Cortex of kidney (tissue), 1 donor: ENCODE measurements at places on chromosomes 1 and 21.

DNA sequence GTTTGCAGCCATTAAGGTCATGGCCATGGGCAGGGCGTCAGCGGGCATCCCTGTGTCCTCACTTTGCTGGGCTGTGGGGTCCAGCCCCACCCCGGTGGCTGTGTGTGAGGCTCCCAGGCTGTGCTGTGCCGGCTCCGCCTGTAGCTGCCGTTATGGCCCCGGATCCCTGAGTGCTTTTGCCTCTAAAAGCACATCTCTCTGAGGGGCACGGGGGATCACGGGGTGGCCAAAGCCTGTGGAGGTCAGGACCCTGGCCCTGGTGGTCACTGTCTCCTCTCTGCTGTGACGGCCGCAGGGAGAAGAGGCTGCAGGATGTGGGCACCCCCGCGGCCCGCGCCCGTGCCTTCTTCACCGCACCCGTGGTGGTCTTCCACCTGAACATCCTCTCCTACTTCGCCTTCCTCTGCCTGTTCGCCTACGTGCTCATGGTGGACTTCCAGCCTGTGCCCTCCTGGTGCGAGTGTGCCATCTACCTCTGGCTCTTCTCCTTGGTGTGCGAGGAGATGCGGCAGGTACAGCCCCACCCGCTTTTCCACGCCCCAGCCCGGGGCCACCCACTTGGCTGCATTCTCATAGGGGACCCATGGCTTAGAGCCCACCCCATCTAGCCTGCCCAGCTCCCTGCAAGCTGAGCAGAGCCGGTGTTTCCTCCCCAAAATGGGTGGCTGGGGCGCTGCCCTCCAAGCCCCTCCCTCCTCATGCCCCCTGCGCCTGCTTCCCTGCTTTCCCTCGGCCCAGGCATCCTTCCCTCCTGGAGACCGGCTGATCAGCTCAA lies 48.2 kb downstream of the TRPM2 start:
- DNase-seq = no peak

DNA sequence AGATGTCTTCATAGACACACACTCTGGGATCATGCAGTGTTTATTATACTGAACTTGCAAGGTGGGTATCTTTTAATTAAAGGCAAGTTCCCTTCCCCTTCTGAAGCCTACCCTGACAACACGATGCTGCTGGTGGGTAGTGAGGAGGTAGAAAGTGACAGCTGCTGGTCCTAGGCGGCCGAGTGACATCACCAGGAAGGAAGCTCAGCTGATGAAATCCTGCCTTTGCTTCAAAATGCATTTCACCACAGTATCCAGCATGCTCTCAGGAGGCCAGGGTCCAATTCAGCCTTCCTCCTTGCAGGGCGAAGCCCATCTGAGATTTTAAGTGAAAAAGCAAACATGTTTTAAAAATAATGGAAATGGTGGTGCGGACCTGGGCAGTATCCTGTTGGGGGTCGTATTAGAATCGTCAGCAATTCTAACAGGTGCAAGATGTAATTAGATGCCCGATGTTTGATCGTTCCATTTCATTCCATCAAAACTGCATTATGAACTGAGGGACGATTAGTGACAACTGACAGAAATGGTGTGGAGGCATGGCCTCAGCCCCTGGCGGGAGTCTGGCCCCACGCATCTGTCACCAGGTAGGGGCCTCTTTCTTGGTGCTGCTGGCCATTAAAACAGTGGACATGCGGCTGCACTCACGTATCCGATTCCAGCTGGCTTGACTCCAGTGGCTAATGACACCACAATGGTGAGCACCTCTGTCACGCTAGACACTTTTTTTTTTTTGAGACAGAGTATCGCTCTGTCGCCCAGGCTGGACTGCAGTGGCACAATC lies 324.8 kb upstream of the C1orf174 start:
- no peak for DNase-seq

DNA sequence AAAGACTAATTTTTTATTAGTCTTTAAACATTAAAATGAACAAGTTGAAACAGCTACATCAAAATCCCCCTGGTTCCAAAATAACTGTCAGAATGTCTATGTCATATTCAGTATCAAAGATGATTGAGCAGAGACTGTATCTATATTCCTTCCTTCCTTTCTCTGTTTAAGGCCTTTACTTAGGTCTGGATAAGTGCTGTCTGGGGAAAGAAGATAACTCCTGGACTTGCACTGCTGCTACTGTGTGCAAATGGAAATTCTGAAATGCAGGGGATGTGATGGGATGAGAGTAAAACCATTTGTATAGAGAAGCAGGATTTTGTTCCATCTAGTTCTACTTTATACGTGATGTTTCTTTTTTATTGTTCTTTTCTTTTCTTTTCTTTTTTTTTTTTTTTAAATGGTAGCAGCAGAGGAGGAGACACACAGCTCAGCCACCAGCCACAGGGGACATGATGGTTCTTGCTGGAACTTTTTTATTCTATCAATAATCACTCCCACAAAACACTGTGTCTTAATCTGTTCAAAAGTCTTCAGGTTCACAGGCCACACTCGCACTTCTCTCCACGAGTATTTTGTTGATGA lies 33.6 kb upstream of the FOXE3 start:
- DNase-seq = no peak

GRCh38 chr1:203649999-203650836 lies 23.6 kb downstream of the ATP2B4 start:
- no peak for DNase-seq

- DNase-seq = no peak
Measured at GRCh38 chr1:224872832-224873433, 56.5 kb upstream of the DNAH14 start.

GRCh38 chr1:234214911-234215892 lies 158.1 kb upstream of the COA6 start:
- DNase-seq = no peak

DNA sequence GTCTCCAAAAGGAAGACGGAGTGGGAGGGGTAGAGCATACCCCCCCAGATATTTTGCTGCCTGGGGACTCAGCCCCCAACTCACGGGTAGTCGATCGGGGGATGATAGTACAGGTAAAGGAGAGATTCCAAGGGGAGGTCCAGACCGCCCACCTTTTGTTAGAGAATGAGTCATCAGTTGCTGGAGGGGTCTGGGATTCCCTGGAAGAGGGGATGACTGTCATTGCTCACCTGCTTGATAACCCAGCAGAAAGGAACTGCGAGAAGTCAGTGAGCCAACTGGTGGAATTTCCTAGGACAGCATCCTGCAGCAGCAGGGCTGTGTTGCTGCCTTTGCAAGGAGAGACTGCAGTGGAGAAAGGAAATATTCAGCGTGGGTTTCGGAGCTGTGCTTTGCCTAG lies 64.4 kb downstream of the MACF1 start:
- DNase-seq = no peak

DNA sequence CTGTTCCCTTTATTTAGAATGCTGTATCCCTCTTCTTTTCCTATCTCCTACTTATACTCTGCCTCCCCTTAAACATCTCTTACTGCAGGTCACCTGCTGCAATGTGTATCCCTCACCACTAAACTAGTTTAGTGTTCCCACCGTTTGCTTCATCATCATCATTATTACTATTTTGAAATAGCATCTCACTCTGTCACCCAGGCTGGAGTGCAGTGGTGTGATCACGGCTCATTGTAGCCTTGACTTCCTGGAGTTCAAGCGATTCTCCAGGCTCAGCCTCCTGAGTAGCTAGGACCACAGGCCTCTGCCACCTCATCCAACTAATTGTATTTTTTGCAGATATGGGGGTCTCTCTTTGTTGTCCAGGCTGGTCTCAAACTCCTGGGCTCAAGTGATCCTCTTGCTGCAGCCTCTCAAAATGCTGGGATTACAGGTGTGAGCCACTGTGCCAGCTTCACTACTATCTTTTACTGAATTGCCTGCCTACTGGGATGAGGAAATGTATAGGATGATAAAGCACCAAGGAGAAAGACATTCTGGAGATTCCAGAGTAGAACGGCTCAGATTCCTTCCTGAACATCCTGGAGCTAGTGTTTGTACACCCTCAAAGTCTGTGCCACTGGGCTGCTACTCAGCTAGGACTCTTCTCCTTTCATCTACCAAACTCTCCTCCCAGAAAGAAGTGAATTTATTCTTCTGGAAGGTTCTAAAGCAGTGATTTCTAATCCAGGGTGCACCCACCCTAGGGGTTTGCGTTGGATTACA lies 8.6 kb upstream of the IFNAR1 start:
- no peak for DNase-seq

DNA sequence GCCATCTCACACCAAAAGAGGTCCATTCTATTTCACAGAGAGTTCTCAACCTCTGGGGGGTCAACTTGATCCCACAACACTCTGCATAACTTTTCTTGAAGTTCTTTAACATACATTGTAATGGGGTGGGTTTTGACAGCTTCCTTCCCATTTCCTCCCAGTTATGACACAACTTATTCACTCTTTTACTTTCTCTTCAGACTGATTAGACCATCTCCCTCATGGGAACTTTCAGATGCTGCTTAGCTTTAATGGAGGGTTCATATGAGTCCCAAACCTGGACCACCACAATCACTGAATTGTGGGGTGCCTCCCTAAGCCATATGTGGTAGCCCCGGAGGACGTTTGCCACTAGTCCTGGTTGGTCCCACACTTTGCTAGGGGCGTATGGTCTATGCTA lies 28.3 kb upstream of the KCNJ15 start:
- DNase-seq = no peak

GRCh38 chr1:94903280-94904009 lies 23.5 kb downstream of the CNN3 start:
- DNase-seq = no peak

DNA sequence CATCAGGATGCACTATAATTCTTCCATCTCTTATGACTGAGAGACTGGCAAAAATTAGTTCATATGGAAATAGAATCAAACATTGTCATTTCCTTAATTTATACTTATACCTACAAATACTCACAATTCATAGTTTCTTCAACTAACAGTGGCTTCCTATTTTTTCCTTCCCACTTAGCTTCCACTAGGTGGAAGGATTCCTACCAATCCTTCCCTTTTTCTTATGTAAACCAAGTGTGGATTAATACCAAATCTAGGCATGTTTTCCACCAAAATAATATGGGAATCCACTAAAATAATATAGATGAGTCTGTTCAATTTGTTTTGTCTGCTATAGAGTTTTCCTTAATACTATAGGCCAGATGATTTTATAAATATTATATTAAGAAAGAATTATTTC lies 1537.1 kb downstream of the PLA2G4A start:
- no peak for DNase-seq

GRCh38 chr1:240803151-240803550 lies 191.2 kb upstream of the GREM2 start:
- DNase-seq = no peak

GRCh38 chr1:17970757-17971156 lies 136.8 kb upstream of the IGSF21 start:
- DNase-seq = no peak

- no peak for DNase-seq
Measured at GRCh38 chr1:198597690-198598430, 41.0 kb upstream of the PTPRC start.

DNA sequence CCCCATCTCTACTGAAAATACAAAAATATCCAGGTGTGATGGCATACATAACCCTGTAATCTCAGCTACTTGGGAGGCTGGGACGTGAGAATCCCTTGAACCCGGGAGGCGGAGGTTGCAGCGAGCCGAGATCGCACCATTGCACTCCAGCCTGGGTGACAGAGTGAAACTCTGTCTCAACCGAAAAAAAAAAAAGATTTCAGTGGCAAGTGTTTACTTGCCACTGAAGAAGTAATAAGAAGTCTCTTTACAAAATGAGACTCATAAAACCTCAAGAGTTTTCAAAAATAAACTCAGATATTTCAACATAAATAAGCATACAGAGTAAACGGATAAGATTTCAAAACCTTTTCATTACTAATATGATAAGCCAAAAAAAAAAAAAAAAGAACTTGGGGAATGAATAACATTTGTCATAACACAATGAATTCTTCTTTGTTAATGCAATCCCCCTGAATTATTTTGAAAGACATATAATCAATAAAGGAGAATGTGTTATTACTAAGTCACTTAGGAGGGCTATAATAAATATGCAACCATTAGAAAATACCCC lies 34.2 kb upstream of the EXO1 start:
- no peak for DNase-seq

- no peak for DNase-seq
Measured at GRCh38 chr1:106465666-106466065, 590.8 kb upstream of the PRMT6 start.

- DNase-seq = no peak
Measured at GRCh38 chr1:23836037-23836436, 10.8 kb upstream of the HMGCL start.

- no peak for DNase-seq
Measured at GRCh38 chr1:228315945-228316588, 90.6 kb downstream of the TRIM11 start.

DNA sequence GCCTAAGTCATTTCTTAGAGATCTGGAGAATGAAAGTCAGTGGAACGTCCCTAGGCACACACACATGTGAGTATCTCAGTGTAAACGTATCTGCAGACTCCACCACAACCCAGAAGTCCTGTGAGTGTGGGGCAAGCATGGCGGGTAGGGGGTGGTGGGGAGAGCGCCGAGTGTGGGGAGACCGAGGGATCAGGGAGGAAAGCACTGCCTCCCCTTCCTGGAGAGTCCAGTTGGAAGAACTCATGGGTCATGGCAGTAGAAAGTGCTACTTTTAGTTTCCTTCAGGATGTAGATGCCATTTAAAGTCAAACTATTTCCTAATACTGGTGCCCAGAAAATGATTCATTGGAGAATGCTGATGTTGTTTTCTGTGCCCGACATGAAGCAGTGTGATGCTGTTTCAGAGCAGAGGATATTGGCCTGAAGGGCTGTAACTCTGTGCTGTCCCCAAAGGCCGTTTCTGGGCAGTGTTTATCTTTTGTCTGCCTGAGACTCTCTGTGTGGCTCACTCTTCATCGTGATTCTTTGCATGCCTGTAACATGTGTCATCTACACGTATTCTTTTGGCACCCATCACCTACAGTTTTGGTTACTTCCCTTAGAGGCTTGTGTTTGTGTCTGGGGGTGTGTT lies 45.7 kb upstream of the TSPAN2 start:
- DNase-seq = no peak

- DNase-seq = no peak
Measured at GRCh38 chr1:33081554-33082305, 777 bp downstream of the AZIN2 start.

- DNase-seq = no peak
Measured at GRCh38 chr21:45780647-45781046, 137.1 kb downstream of the PCBP3 start.

DNA sequence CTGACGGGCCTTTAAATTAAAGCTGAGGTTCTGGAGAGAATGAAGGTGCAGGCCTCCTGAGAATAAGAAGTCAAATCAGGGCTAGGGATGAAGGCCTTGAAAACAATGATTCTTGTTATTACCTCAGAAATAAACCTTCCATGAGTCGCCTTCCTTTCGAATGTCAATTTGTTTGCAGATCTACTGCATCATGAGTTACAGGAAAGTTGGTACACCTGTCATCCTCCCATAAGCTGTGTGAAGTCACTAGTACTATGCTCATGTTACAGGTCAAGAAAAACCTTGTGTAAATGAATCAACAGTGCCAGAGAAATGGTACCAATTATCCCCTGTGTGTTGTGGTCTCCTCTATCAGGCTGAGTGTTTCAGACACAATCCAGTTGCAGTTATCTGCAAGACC lies 281.2 kb upstream of the PLXNA2 start:
- DNase-seq = no peak

GRCh38 chr1:208061632-208062031 lies 150.7 kb upstream of the CD34 start:
- DNase-seq = no peak

- DNase-seq = no peak
Measured at GRCh38 chr1:230618537-230618936, 23.7 kb upstream of the COG2 start.
